AG04449 (cell line): ENCODE measurements at places on chromosomes 4 and X.

DNA sequence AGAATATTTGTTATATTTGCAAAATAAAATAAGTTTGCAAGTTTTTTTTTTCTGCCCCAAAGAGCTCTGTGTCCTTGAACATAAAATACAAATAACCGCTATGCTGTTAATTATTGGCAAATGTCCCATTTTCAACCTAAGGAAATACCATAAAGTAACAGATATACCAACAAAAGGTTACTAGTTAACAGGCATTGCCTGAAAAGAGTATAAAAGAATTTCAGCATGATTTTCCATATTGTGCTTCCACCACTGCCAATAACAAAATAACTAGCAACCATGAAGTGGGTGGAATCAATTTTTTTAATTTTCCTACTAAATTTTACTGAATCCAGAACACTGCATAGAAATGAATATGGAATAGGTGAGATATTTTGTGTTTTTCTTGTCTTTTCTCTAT lies at the start of gene AFP:
Gene AFP (plus strand): TSS at position 238 of the 400 bp plus-strand sequence. CDS start 42 bp downstream, at position 280.
- DNase-seq: no peak

DNA sequence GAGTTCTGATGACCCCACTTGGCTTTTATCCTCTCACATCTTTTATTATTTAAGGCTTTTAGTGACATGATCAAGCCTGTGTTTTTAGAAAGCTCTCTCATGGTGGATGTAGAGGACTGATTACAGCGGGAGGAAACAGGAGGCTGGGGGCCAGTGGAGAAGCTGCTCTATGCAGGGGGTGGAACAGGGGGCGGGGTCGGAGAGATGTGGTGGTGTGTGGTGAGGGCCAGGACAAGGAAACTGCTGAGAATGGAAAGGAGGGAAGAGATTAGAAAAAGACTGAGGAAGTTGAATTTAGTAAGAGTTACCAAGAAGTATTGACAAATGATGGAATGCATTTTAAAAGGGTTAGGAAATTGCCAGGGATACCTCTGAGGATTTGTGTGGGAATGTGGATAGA lies 292.2 kb downstream of the ZIC3 start:
- DNase-seq: no peak

DNA sequence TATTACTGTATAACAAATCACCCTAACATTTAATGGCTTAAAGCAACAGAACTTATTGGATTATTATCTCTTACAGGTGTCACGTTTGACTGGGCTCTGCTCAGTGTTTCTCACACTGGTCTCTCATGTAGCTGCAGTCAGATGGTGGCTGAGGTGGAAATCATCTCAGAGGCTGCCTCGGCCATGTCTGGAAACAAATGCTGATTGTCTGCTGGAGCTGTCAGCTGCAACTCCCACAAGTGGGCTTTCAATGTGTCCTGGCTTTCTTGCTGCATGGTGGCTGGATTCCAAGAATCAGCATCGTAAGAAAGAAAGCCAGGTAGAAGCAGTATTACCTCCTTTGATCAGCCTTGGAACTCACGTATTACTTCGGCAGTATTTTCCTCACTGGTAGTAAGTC lies 277.6 kb downstream of the SPANXN1 start:
- DNase-seq: no peak

- no peak for DNase-seq
Observed at GRCh38 chrX:44314259-44314734, 29.2 kb downstream of the EFHC2 start.

- DNase-seq: no peak
Observed at GRCh38 chrX:38805432-38806389, 4.5 kb downstream of the MID1IP1 start.
